ENCODE measurements at places on chromosomes 5 and 9.

- DNase-seq: no peak
These were observed 5.8 kb upstream of the ISL1 start for GRCh38 chr5:51377151-51378060.

- no peak for DNase-seq
These were observed 624.7 kb upstream of the ACO1 start for GRCh38 chr9:31759703-31760102.

DNA sequence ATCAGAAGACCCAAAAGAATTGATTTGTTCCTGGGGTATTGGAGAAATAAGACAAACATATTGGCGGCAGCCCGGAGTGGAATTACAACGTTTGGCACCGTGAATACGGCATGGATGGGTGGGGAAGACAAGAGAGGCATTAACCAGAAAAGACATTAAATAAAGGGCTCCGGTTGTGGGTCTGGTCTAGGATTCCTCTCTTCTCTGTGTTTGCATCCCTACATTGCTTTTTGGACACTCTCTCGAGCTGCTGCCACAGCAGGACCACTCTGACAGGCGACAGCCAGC lies 138.7 kb upstream of the PALM2AKAP2 start:
- no peak for DNase-seq

GRCh38 chr5:143373076-143373475 lies 30.4 kb downstream of the NR3C1 start:
- DNase-seq: peak; percentile 10

DNA sequence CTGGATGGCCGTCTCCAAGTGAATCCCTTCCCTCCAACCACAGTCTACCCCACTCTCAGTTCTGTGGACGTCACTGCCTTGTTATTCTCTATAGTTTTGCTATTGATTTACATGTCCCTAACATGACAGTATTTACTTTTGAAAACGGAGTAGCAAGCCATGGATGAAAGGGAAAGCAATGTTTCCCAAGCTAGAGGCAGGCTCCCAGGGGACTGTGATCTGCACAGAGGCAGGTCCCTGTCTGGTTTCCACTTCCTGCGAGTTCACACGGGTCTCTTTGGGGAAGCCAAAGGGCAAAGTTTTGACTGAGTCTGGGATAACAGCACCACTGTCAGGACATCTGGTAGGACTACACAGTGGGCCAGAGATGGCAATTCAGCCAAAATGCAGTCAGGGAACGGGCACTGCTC lies 12.7 kb downstream of the C9orf153 start:
- DNase-seq: no peak

- DNase-seq: no peak
These were observed 21.3 kb downstream of the C5orf58 start for GRCh38 chr5:170254056-170254455.

DNA sequence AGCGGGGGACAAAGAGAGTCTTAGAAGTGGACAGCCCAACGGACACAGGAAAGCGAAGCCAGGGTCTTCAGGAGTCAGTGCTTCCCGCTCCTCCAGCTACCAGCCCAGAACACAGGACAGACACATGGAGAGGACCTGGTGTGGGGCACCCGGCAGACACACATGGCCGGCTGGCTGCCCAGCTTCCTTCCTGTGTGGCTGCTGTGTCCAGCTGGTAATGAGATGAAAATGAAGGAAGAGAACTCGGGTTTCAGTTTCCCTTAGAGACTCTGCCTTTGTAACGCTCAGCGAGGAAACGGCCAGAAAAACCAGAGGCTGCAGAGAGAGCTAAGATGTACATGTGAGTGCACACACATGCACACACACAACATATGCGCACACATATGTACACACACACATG lies 87.5 kb downstream of the SECISBP2 start:
- DNase-seq: no peak

DNA sequence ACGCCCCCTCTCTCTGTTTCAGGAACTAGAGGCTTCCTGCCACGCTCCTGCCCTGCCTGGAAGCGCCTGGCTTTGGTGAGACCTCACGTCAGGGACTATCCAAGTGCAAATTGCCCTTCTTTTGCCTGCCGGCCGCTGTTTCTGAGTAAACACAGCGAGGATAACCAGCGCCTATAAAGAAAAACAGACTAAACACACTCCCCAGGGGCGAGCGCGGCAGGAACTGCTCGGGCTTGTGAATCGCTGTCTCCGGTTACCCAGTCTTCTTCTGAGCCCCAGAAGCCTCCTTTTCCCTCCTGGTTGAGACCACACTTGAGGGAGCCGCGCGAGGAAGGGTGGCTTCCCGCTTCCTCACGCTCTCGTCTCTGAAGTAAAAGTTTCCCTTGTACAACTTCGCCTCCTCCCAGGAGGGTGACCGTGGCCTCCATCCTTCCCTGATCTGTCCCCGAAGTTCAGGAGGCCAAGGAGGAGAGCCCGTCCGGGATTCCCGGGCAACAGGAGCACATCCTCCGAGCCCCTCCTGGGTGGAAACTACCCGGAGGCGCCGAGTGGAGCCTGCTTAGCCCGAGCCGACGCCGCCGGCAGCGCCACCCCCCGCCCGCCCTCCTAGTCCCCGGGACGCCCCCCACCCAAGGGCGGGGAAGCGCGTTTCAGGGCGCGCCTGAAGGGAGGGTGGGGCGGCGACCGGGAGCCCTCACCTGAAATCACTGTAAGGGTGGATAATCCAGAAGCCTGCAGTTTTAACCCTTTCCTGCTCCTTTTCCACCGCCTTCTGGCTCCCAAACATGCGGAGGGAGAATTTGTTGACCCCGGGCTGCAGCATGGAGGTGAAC lies 993 bp downstream of the HCN1 start:
- DNase-seq: no peak

DNA sequence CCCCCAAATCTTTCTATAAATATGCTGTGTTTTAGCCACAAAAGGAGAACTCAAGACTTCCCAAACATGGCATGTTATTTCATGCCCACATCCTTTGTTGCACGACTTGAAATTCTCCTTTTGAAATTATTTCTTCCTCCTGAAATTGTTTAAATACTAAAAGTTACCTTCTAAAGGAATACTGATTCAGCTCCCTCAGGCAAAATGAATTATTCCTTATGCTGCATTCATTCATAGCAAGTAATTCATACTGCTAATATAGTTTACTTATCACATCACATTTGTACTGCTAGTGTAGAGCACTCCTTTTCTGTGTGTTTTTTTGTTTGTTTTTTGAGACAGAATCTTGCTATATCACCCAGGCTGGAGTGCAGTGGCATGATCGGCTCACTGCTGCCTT lies 45.7 kb downstream of the BHMT start:
- DNase-seq: no peak

- peak; percentile 61 for DNase-seq
These were observed 645 bp downstream of the SAP30L start for GRCh38 chr5:154446195-154447088.

- DNase-seq: no peak
These were observed 356.8 kb downstream of the EFNA5 start for GRCh38 chr5:107313921-107314320.

- peak; percentile 62 for DNase-seq
These were observed 64.8 kb upstream of the SLC1A1 start for GRCh38 chr9:4425319-4426045.

DNA sequence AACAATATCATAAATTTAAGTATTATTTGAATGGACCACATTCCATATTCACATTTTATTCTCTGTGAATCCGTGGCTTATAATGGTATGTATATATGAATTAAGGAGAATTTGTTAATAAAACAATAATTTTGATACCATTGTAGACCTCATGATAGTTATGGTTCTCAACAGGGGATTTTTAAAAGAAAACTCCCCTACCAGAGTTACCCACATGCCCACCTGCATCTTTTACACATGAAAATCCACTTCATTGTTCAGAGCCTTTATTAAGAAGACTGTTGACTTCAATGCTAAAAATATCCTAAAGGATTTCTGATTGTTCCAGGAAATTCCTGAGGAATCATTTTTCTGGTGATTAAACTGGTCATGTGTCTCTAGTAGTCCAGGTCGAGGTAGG lies 557.7 kb upstream of the MEF2C start:
- DNase-seq: no peak

- peak; percentile 93 for DNase-seq
These were observed at the start of gene ZNF354C for GRCh38 chr5:179060116-179061008. Gene ZNF354C, plus strand, starts transcription at chr5:179060373. Its CDS starts 1,696 bp downstream, at chr5:179062069.
